ENCODE measurements at places on chromosomes 4 and X. TPM values are rescaled to one million over a fixed set of nuclear protein-coding genes. Genes with fewer than 3 reads are reported as not detected.

The ERVMER34-1 gene
- 0.83 TPM for total RNA-seq

The ARHGAP6 gene
- total RNA-seq = 18.2 TPM

The NAA11 gene
- total RNA-seq = not detected

The CLTRN gene
- 3.6 TPM for total RNA-seq

The SLC9A7 gene
- total RNA-seq = 5.4 TPM

The ELOVL6 gene
- total RNA-seq = 17.4 TPM

The TIMM8A gene
- 4.6 TPM for total RNA-seq

The SRPX gene
- 44.9 TPM for total RNA-seq

The MGST2 gene
- total RNA-seq = 54.1 TPM

The TXK gene
- 2.4 TPM for total RNA-seq

The GABRE gene
- 44.5 TPM for total RNA-seq

The AFP gene
- 0.11 TPM for total RNA-seq

The PJA1 gene
- 18.3 TPM for total RNA-seq

The ASIC5 gene
- total RNA-seq = not detected

The CYTL1 gene
- 0.40 TPM for total RNA-seq

The CMC4 gene
- 9.5 TPM for total RNA-seq

The ERCC6L gene
- 0.31 TPM for total RNA-seq

The EMD gene
- total RNA-seq = 66.9 TPM

The ADH1A gene
- 0.23 TPM for total RNA-seq

The TIGD2 gene
- 6.0 TPM for total RNA-seq

The PTPN13 gene
- total RNA-seq = 79.8 TPM

The GAGE12F gene
- not detected for total RNA-seq

The RASL11B gene
- total RNA-seq = 5.7 TPM

The PTCHD1 gene
- total RNA-seq = 0.28 TPM

The CYSLTR1 gene
- total RNA-seq = 2.5 TPM

The PDE5A gene
- total RNA-seq = 27.6 TPM

The HSFX1 gene
- 0.97 TPM for total RNA-seq

The RNF113A gene
- total RNA-seq = 13.5 TPM

The PLAC8 gene
- total RNA-seq = 70.5 TPM

The ODAM gene
- 2.4 TPM for total RNA-seq

The PABPC4L gene
- 10.0 TPM for total RNA-seq

The PAGE2B gene
- total RNA-seq = not detected

The SPANXA1 gene
- total RNA-seq = not detected

The MAGEA3 gene
- total RNA-seq = not detected

The STEEP1 gene
- total RNA-seq = 19.0 TPM

The NAP1L2 gene
- total RNA-seq = 0.46 TPM

The WDR17 gene
- 7.5 TPM for total RNA-seq

The DMRTC1B gene
- total RNA-seq = 0.43 TPM

The STAG2 gene
- total RNA-seq = 181 TPM

The USP17L18 gene
- not detected for total RNA-seq

The ETDB gene
- total RNA-seq = not detected

The SPOCK3 gene
- total RNA-seq = 1.4 TPM

The AKAP4 gene
- not detected for total RNA-seq

Measured in lung (tissue), 17 donors.